Suprapubic skin (tissue), 4 donors: ENCODE measurements at places on chromosomes 5 and 9. TPM values are rescaled to one million over a fixed set of nuclear protein-coding genes. Genes with fewer than 3 reads are reported as not detected.

The SPATA31A7 gene
- total RNA-seq: not detected

The SLC6A18 gene
- total RNA-seq: not detected

DNA sequence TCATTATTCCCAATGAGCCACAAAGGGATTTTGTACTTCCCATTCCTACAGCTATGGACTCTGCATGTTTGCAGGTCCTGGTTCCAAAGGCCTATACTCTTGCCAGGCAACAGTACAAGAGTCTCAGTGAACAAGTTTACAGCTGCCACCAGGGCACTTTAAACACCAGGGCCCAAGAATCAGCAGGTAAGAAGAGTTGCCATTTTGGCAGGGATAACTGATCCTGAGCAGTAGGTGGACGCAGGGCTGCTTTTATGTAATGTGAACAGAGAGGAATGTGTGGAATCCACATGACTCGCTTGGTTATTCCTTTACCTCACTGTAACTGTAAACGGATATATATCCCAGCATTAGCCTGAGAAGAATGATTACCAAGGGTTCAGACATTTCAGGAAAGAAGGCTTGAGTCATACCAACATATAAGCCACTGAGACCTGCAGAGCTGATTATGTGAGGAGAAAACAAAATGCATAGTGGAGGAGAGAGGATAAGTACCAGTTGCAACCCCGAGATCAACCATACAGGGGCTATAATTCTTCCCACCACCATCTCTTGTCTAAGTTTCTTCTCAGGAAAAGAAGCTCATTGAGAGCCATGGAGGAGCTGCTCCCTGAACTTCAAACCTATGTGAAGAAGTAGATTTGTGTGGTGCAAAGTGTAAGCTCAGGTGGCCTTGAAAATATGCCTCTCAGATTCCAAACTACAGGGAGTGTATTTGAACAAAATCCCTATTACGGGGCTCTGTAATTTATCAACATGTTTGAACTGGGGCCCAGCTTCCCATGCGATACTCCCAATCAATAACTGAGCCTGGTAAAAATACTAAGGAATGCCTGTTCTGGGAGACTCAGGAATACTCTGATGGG, 24.6 kb downstream of the RAPGEF6 start:
- DNase-seq: no peak
- peaks cover 9% of the 10 kb centered on the region for H3K4me1 ChIP-seq

The SPINK13 gene
- 0.55 TPM for total RNA-seq

The PCDHGA6 gene
- total RNA-seq: 7.3 TPM

DNA sequence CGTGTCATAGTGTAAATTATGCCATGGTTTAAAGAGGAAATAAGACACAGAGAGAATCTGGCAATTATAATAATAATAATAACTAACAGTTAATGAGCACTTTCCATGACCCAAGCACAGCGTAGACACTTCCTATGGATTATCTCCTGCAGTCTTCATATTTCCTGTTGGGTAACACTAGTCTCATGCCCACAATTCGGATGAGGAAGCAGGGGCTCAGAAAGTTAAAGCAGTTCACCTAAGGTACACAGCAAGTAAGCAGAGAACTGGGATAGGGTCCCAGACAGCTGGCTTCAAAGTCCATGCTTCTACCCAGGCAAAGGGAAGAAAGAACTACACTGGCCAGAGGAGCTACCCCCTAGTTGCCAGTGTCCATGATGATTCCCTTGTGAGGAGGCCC, 27.9 kb upstream of the TGFBI start:
- DNase-seq: no peak
- no peaks in the 10 kb centered on the region for H3K36me3 ChIP-seq
- no peak overlapping the region for H3K4me3 ChIP-seq
- no peak overlapping the region for H3K27ac ChIP-seq
- H3K27me3 ChIP-seq: no peaks in the 10 kb centered on the region

The CDH9 gene
- total RNA-seq: not detected

The GRM6 gene
- total RNA-seq: 0.08 TPM
